ENCODE measurements at places on chromosomes 7 and 10. TPM values are rescaled to one million over a fixed set of nuclear protein-coding genes. Genes with fewer than 3 reads are reported as not detected.

The ACTL6B gene
- total RNA-seq, result not detected

DNA sequence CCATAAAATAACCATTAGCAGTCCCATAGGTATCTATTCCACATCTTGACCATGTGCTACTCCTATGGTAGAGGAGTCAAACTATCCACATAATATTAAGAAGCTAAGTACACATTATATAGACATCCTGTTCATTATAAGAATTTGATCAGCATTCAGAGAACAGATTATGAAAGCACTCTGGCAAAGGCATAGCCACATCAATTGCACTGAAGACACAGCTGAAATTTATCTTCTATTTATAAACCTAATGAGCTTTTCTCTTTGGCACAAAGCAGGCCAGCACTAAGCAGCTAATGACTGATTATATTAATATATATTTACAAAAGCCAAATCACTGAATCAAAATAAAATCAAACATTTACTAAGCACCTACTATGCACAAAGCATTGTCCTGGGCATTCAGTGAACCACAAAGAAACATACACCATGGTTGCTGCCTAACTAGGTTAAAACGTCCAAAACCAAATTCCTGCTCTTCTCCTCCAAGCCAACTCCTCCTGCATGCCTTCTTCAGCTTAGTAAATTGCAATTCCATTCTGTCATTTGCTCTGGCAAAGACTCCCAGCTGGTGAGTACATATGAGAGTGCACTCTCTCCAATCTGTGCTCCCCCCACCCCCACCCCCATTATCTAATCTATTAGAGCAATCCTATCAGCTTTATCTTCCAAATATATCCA is 122.6 kb upstream of the ASAH2 start:
- peak; percentile 31 for ATAC-seq

- ATAC-seq, result no peak
These were observed 309.6 kb downstream of the AGMO start for GRCh38 chr7:15252181-15252580.

- no peak for ATAC-seq
These were observed 24.0 kb downstream of the TMEM176A start for GRCh38 chr7:150824379-150825177.

GRCh38 chr10:17453373-17454091 is 863 bp downstream of the ST8SIA6 start:
- ATAC-seq, result peak; percentile 60

DNA sequence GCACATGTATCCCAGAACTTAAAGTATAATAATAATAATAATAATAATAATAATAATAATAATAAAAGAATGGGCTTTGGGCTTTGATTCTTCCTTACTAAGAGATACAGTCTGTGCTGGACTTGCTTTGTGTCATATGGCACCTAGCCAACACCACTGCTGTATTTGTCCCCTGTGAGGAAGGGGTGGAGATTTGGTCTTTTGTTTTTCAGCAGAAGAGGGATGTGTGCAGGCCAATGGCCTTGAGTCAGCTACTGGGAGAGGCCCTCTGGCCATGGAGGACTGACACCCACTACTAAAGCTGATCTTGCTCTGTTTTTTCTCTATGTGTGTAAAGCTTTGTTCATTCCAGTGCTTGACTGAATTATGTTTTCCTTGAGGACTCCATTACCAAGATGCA is 573.0 kb upstream of the PCDH15 start:
- ATAC-seq, result no peak

DNA sequence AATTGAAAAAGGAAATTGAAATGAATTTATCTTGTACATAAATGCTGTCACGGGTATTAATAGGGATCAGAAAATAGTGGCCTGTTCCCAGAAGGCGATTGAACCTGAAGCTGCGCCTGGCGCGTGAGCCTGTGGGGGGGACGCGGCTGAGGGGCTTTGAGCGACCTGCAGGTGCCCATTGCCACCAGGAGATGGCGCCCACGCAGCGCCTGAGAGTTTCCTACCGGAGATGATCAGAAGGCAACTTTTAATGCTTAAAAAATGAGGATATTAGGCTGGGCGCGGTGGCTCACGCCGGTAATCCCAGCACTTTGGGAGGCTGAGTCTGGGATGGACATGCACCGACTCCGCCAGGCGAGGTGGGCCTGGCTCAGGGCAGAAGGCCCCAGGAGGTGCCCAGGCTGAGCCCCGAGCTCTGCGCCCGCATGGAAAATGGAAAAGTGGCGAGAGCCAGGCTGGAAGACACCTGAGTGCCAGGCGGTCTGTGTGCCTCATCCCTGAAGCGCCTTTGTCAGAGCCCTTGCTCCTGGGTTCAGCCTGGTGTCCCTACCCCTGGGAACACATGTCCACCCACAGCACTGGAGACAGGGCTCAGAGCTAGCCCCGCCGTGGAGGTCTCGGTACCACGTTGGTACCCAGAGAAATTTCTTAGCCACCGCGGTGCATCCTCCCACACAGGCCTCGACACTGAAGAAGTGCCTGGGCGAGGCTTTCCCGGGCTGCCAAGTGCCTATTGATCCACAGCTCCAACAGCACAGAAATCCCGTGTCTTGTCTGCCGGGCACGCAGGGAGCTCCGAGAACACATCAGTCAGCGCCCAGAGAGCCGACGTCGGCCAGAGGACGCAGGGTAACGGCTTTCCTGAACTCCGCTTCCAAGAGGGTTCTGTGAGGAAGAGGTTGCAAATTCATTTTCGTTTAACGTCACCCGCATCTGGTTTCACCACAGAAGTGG is 117.4 kb downstream of the INPP5A start:
- peak; percentile 61 for ATAC-seq

- ATAC-seq, result no peak
These were observed 4.9 kb upstream of the MEST start for GRCh38 chr7:130486954-130487436.

DNA sequence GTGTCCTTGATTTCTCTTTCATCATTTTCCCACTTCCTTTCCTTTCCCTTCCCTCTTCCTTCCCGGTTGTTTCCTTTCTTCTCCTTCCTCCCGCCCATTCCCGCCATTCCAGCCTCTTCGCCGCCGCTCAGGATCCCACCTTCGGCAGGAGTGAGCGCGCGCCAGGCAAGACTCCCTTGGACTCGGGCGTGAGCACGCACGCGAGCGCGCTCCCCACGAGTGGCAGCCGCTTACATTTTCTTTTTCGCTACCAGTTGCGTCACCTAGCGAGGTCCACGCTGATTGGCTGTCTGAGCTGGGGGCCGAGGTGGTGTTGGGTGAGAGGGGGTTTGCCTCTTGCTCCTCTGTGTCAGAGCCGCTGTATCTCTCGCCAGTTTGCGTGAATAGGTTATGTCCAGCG is 11.8 kb downstream of the ZAN start:
- peak; percentile 67 for ATAC-seq

GRCh38 chr10:12844811-12845483 is 156.6 kb downstream of the CCDC3 start:
- peak; percentile 42 for ATAC-seq

DNA sequence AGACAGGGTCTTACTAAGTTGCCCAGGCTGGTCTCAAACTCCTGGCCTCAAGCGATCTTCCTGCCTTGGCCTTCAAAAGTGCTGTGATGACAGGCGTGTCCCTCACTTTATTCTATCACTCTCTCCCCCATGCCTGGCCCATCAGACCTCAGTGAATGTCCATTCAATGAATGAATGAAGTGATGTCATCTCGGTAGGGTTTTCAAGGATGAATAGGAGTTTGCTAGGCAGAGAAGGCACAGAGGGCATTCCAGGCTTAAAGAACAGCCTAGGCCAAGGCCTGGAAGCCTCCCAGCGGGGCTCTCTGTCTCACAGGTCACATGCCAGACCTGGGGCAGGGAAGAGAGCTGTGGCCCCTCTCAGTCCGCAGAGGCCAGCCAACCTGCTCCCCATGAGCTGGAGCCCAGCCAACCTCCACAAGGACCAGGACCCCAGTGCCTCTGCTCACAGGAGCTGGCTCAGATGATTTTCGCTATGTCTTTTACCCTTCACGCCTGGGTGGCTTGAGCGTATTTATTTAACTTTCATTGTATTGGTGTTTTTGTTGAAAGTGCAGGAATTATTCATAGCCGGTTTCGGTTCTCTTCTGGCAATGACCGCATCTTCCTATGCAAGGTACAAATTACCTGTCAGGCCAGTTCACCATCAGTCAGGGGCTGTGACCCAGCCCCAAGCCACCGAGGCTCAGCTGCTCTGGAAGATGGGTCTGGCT is 11.8 kb upstream of the TNRC18 start:
- no peak for ATAC-seq

The CYP26C1 gene
- not detected for total RNA-seq

GRCh38 chr7:142871260-142872105 is 14.1 kb downstream of the TRPV6 start:
- ATAC-seq, result no peak

DNA sequence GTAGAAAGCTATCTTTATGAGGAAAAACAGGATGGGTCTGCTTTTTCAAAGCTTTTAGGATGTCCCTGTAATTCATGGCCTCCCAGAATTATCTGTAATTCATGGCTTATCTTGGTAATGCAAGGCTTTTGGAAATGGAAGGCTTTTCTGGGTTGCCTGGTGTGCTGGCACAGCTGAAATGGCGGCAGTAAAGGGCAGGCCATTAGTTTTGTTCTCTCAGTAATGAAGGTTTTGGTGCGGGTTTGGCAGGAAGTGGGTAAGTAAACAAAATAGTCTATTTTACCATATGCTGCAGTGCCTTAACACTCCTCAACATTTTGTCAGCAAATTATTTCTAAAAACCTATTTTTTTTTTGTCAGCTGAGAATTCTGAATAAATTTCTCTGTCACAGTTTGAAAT is 69.3 kb downstream of the LRGUK start:
- ATAC-seq, result no peak

GRCh38 chr7:42262964-42263363 is 26.0 kb upstream of the GLI3 start:
- peak; percentile 39 for ATAC-seq

DNA sequence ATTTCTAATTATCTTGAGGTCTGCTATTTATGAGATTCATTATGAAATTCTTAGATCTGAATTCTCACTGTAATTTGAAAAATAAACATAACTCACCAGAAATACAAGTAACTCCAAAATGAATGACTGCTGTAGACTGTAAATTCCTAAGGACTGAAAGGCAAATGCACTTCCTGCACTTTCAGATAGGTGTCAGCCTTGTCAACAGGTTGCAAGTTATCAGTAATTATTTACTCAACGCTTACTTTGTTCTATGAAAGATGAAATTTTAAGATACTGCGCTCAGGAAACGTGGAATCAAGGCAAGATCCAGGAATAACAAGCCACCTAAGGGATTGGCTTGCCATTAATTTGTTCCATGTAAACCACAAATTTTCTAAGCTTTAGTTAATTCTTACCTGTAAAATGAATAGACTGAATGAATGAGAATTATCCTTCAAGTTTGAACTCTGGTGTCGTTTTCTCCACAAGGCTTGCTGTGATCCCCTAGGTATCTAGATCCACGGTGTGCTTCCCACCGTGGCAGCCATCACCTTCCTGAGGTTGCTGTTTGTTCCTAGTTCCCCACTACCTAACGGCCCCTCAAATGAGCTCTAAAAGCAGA is 12.6 kb downstream of the DHX32 start:
- no peak for ATAC-seq

The ADGRA1 gene
- total RNA-seq, result not detected

GRCh38 chr10:129545261-129545660 is 78.2 kb downstream of the MGMT start:
- ATAC-seq, result no peak

GRCh38 chr7:143131781-143132180 is at the start of gene PIP:
PIP (plus strand) TSS chr7:143132077; CDS start chr7:143132117, 40 bp downstream.
- no peak for ATAC-seq

The MMRN2 gene
- 48.7 TPM for total RNA-seq

DNA sequence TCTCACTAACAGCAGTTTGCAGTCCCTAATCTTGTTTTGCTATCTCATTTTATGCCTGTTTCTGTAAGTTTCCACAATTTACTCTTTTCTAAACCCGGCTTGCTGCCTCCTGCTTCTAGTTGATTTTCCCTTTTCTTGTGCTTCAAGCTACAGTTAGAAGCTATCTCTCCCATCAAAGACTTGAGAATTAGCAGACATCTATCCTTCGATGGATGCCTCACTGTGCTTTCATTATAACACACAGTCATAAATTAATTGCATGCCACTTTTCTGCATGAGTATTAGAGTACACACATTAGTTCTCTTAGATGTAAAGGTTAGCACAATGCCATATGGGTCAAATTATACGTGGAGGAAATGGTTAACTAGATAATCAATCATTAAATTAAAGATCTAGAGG is 48.7 kb downstream of the SEMA3A start:
- ATAC-seq, result no peak

DNA sequence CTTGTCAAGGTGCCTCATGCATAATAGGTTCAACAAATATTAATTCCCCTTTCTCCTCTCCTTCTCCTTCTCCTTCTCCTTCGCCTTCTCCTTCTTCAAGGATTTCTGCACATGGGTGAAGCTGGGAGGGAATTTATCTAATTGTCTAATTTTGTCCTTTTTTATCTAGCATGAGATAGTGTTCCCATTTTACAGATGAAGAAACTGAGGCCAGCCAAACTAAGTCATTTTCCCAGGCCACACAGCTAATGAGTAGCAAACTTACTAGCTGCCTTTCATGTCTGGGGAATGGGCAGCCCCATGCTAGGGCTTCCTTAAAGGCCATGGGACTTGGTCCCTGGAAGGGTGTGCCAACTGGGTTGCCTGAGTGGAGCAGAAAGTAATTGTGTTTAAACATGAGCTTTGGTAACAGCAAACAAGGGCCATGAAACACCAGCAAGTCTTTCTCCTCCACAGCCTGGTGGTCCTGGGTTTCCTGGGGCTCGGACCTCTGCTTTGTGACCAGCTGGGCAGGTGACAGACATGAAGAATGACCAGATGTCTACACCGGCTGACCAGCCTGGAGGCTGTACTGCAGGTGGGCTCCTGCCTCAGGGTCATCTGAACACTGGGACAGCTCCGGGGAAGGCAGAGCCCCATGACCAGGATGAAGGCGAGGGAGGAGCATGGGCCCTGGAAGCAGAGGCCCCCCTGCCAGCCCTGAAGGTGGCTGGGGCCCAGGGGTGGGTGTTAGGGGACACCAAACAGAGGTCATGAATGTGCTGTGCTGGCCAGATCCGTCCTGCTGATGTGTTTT is 138.0 kb downstream of the PTPN20 start:
- no peak for ATAC-seq

GRCh38 chr10:58781873-58782488 is 269.3 kb downstream of the BICC1 start:
- no peak for ATAC-seq

The TMEM176B gene
- total RNA-seq, result 45.9 TPM

DNA sequence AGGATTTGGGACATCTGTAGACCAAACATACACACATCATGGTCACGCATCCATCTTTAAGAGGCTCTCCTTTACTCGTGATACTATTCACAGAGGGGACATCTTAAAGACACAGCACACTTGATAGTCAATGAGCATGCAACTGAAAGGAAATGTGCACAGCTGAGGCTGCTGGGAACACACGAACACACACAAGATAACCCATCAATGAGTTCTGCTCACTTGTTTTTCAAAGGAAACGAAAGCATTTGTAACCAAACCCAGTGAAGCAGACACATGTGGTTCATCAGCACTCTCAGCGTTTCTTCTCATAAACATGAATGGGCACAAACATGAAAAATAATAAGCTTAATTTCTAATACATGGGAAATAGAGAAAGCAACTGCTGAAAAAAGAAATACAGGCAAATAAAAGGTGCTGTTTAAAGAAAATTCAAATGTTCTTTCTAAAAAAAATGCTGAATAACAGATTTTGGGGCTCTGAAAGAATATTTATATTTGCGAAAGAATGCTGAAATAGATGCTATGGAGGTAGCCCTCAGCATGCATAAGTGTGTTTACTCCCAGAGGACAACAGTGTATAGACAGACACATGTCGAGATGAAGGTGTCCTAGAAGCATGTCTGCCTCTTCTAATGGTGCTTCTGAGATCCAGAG is 59.7 kb upstream of the LAMB4 start:
- ATAC-seq, result no peak
